ENCODE measurements at places on chromosomes 13 and 19. TPM values are rescaled to one million over a fixed set of nuclear protein-coding genes. Genes with fewer than 3 reads are reported as not detected.

DNA sequence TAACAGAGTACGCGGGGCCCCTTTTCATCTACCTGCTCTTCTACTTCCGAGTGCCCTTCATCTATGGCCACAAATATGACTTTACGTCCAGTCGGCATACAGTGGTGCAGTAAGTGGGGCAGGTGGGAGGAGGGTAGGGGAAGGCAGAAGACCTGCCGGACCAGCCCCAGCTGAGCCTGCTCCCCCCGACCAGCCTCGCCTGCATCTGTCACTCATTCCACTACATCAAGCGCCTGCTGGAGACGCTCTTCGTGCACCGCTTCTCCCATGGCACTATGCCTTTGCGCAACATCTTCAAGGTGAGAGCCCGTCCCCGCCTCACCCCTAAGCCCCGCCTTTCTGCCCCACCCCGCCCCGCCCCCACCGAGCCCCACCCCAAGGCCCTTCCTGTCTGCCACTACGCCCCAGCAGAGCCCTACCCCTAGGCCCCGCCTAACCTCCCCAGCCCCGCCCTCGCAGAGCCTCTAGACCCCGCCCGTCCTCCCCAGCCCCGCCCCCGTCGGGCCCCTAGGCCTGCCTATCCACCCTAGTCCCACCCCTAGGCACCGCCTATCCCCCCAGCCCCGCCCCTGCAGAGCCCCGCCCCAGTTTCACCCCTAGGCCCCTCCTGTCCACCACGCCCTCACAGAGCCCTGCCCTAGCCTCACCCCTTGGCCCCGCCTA lies 7.7 kb downstream of the NDUFB7 start:
- no peak for DNase-seq
- no peak overlapping the region for H3K4me3 ChIP-seq
- H3K27ac ChIP-seq, result no peak overlapping the region
- no peaks in the 10 kb centered on the region for H3K27me3 ChIP-seq
- peaks cover 46% of the 10 kb centered on the region for H3K36me3 ChIP-seq
- H3K4me1 ChIP-seq, result no peaks in the 10 kb centered on the region

- no peak overlapping the region for H3K4me3 ChIP-seq
- H3K36me3 ChIP-seq, result no peaks in the 10 kb centered on the region
- DNase-seq, result no peak
- H3K27ac ChIP-seq, result no peak overlapping the region
Measured at GRCh38 chr19:18645035-18645511, 8.2 kb downstream of the KLHL26 start.

GRCh38 chr13:33319859-33320258 lies 34.3 kb upstream of the STARD13 start:
- H3K36me3 ChIP-seq, result no peaks in the 10 kb centered on the region
- no peak overlapping the region for H3K27ac ChIP-seq
- H3K27me3 ChIP-seq, result no peaks in the 10 kb centered on the region
- no peak overlapping the region for H3K4me3 ChIP-seq
- no peak for DNase-seq

GRCh38 chr13:51324714-51325420 lies 14.6 kb upstream of the SERPINE3 start:
- H3K36me3 ChIP-seq, result no peaks in the 10 kb centered on the region
- no peaks in the 10 kb centered on the region for H3K27me3 ChIP-seq
- no peaks in the 10 kb centered on the region for H3K4me1 ChIP-seq
- DNase-seq, result no peak
- no peak overlapping the region for H3K4me3 ChIP-seq

GRCh38 chr13:95809429-95809828 lies 132.5 kb downstream of the DNAJC3 start:
- H3K27me3 ChIP-seq, result no peaks in the 10 kb centered on the region
- no peak overlapping the region for H3K27ac ChIP-seq
- no peaks in the 10 kb centered on the region for H3K4me1 ChIP-seq
- DNase-seq, result no peak
- no peaks in the 10 kb centered on the region for H3K36me3 ChIP-seq

PSG3 gene
- not detected for total RNA-seq

ODAD3 gene
- total RNA-seq, result not detected

Data from Peyer's patch (tissue), 4 donors.